Vagina (tissue), 2 donors: ENCODE measurements at places on chromosomes 12 and 14.

DNA sequence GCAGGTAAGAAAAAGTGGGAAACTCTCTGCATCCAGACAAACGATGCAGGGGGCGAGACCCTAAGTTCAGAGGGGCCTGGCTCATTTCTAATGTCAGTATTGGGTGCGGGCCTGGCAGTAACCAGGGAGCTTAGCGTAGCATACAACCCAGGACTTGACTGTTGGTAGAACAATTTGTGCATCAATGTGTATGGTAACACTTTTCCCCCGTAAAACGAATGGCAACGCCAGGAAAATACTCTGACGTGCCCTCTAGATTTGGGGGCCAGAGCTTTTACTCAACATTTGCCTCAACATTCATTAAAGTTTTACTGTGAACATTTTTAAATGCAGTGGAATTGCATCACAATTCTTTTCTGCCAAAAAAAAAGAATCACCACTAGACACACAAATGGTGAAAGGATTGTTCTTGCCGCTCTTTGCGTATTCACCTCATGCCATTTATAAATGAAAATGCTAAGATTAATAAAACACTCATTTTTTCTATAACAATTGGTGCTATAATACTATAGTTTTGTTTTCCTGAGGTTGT lies 867 bp downstream of the RHOJ start:
- DNase-seq: no peak

GRCh38 chr12:48454667-48455066 lies 17.7 kb upstream of the ANP32D start:
- DNase-seq: no peak

DNA sequence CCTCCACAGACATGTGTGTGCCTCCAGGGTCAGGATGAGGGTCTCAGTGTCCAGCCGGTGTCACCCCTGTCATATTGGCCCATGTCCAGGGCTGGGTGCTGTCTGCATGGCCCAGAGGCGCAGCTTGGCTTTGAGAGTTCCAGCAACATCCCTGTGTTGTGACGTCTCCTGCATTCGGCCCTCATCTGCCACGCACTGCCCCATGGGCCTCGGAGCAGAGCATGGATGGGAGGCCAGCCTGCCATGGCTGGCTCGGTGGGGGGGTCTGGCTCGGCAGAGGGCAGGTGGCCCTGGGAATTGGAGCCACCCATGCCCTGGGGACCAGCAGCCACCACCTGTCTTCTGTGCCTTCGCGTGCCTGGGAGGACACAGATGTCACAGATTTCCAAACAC lies 10.8 kb upstream of the TEX22 start:
- no peak for DNase-seq

DNA sequence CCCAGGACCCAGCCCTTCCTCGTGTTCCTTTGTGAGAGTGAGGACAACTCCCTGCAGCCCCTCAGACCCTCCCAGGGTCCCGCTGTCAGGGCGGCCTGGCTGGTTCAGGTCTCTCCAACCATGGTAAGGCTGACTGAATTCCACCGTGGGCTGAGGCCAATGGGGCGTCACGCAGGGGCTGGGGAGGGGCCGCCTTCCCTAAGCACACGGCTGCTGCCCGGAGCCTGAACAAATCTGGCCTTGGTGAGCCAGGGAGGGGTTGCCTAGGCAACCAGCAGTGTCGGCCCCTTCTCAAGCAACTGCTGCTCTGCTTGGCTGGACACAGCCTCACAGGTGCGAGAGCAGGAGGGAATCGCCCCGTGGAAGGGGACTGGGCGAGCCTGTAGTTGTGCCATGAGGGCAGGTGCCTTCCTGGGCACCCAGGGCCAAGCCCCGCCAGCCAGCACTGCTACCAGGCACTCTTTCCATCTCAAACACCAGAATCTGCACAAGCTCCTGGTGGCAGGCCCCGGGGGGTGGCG lies 37.0 kb upstream of the GALNT9 start:
- DNase-seq: no peak

DNA sequence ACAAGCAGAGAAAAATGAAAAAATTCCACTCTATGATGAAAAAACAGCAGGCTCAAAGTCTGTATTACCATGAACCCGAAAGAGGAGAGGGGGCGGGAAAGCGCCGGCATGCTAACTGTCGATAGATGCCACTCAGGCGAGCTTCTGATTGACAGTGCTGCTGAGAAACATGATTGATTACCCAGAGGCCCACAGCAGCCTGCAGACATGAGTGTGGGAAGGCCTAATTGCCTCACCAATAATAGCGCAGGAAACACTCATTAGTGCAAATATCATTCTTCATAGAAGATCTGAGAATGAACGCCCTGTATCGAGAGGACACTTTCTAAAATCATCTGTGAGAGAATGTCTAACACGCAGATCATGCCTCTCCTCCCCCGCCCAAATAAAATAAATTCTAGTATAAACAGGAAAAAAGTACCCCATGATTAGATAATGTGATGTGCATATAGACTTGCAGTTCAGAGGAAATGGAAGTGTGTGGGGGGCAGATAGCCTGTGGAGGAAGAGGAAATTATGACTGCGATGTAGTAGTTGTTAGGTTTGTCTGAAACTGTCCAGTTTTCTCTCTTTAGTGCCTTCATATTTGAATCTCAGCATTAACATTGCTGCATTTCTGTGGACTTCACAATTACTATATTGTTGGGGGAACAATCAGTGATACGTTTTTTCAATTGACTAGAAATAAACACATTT lies 15.6 kb downstream of the TPH2 start:
- DNase-seq: no peak

DNA sequence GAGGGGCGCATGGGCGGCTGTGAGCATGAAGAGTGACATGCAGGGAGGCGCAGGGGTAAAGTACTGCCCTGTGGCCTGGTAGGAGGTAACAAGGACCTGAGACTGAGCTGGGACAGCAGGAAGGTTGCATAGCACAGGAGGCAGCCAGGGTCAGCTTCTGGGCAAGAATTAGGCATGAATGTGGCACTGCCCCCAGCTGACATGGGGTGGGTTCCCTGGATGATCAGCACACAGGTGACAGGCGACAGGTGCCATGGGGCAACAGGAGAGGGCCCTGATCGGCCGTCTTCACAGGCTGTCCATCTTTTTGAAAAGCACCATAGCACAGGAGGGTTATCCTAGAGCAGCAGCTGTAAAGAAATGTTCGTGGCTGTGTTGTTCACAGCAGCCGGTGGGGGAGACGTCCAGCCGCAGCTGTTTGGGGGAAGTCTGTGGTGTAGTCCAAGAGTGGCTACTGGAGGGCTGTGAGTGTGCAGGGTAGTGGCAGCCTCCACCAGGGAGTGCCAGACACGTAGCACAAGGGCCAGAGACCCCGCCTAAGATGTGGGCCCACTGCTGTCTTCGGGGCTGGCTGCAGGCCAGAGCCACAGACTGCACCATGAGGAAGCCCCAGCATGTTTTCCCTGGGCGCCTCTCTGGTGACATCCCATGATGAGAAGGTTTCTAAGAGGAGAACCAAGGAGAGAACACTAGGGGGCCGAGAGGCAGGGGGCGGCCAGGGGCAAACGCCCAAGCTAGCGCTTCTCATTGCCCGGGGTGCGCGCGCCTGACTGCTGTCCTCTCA lies 8.4 kb downstream of the CLBA1 start:
- DNase-seq: no peak

GRCh38 chr12:66624806-66625205 lies 54.1 kb downstream of the GRIP1 start:
- DNase-seq: no peak

DNA sequence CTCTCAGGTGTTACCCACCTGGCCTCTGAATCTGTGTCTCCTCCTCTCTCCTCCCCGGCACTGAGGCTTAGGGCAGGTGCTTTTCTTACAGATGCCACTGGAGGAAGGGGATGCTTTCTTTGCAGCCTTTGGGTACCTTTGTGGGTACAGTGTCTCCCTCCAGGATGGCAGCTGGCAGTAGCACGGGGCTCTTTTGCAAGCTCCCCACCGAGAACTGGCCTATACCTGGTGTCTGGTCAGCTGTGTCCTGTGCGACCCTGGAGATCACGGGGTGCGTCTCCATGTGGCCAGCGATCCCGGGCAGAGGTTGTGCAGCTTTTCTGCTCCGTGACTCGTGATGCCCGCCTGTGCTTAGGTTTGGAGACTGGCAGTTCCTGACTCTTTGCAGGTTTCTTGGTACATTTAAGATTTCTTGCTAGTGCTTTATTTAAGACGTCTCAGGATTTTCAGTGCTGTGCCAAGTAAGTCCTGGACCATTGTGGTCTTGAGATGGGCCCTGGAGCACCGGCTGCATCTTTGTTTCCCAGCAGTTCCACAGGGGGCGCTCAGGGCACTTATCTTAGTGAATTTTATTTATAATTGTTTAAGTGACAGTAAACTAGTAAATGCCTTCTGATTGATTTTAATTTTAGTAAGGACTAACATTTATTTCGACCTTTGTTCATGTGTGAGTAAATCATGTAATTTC lies 68.9 kb downstream of the DDX51 start:
- DNase-seq: no peak

GRCh38 chr14:92058006-92058917 lies 18.4 kb upstream of the TRIP11 start:
- no peak for DNase-seq

- DNase-seq: no peak
Measured at GRCh38 chr12:49664591-49665239, 41.4 kb downstream of the PRPF40B start.

DNA sequence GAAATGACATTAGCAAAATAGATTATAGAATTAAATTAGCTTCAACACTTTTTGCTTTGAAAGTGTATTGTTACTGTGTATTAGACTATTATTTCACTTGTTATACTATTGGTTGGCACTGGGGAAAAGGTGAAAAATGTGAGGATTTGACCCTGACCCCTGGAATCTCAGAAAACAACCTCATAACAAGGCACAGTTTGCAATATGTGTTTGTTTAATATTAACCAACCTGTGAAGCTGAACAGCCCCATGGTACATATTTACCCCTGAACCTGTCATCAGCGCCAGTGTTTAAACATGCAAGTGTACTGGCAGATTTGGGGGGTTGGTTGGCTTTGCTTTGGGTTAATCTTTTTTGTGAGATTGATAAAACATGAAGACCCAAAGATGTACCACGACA lies 11.7 kb downstream of the SLC38A4 start:
- DNase-seq: no peak

GRCh38 chr14:39406560-39406959 lies 25.7 kb downstream of the FBXO33 start:
- DNase-seq: no peak

GRCh38 chr14:58749066-58749669 lies 111.4 kb downstream of the DACT1 start:
- no peak for DNase-seq

- DNase-seq: no peak
Measured at GRCh38 chr14:74347795-74348100, 523 bp upstream of the VRTN start.

DNA sequence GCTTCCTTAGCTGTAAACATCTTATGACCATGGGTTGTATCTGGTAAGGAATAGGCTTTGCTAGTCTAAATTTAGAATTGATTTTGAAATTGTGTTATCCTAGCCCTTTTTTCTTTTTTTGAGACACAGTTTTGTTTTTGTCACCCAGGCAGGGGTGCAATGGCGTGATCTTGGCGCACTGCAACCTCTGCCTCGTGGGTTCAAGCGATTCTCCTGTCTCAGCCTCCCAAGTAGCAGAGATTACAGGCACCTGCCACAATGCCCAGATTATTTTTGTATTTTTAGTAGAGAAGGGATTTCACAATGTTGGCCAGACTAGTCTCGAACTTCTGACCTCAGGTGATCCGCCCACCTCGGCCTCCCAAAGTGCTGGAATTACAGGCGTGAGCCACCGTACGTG lies 2.4 kb upstream of the TUBA1B start:
- DNase-seq: no peak

DNA sequence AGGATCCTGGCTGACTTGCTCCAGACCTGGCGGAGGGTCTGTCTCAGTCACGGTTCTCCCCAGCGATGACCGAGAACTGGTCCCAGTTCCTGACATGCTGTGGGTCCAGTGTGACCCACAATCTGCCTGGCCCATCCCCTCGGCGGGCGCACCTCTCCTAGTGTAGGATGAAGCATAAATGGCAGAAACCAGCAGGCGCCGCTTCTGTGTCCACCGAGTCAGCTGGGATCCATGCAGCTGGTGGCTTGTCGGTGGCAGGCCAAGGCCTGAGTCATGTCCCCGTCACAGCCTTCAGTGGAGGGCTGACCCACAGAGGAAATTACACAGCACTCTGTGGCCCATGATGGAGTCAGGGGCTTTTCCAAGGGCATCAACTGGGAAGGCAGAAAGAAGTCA lies 38.5 kb downstream of the NFKBIA start:
- no peak for DNase-seq

DNA sequence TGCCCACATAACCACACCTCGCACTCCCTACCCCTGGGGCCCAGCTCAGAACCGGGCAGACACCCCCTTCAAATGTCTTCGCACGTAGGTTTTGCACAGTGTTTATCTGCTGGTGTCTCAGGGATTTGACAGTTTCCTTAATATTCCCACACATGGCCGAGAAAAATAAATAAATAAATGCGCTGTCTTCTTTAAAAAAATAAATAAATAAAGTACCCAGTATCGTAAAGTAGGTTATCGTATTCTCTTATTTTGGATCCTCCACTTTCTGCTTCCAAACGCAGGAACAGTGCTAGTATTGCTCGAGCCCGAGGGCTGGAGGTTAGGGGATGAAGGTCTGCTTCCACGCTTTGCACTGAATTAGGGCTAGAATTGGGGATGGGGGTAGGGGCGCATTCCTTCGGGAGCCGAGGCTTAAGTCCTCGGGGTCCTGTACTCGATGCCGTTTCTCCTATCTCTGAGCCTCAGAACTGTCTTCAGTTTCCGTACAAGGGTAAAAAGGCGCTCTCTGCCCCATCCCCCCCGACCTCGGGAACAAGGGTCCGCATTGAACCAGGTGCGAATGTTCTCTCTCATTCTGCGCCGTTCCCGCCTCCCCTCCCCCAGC lies 710 bp upstream of the FOS start:
- no peak for DNase-seq

- no peak for DNase-seq
Measured at GRCh38 chr12:70706611-70707010, 69.4 kb upstream of the PTPRB start.

- no peak for DNase-seq
Measured at GRCh38 chr12:111995782-111996480, 17.0 kb downstream of the TMEM116 start.

- no peak for DNase-seq
Measured at GRCh38 chr12:65949009-65949623, 124.8 kb downstream of the HMGA2 start.

GRCh38 chr12:101933866-101934514 lies 56.6 kb downstream of the DRAM1 start:
- no peak for DNase-seq

DNA sequence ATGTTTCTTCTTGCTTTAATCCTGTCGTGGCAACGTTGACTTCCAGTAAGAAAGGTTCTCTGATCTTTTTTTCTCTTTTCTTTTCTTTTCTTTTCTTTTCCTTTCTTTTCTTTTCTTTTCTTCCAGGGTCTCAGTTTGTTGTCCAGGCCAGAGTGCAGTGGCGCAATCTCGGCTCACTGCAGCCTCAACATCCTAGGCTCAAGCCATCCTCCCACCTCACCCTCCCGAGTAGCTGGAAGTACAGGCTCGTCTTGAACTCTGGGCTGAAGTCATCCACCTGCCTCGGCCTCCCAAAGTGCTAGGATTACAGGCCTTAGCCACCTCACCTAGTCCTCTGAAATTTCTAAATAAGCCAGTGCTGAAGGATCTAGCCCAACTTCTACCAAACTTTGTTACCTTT lies 1.3 kb upstream of the MAP3K9 start:
- no peak for DNase-seq

DNA sequence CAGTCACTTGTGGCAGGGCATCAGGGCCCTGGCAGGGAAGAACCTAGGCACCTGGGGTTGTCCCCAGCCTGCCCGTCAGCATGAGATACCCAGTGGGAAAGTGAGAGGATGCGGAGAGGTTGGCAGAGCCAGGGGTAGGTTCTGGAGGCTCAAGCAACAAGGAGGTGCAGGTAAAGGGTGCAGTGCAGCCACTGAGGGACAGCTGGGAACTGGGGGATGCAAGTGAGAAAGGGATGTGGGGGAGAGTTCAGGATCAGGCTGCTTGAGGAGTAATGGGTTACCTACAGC lies 18.7 kb downstream of the VASH1 start:
- DNase-seq: no peak
